ENCODE measurements at places on chromosomes 3 and 15.

DNA sequence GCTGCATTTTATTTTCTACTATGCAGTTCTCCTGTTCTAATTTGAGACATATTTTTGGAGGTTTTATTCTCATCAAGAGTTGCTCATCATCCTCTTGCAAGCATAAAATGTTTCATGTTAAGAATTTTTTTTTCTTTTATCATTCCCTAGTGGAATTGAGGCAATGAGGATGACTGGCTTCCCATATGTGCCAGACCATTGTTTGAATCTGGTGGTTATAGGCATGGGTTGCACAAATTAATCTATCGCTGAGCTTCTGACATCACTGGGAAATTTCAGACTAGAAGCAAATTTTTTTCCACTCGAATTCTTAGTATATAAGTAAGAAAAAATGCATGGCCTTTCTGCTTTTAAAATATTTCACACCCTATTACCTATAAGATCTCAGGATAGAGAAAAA lies 279.1 kb upstream of the PLSCR5 start:
- H3K27me3 ChIP-seq, result no peaks in the 10 kb centered on the region
- H3K4me1 ChIP-seq, result no peaks in the 10 kb centered on the region
- DNase-seq, result no peak
- no peaks in the 10 kb centered on the region for H3K36me3 ChIP-seq
- H3K27ac ChIP-seq, result no peak overlapping the region

- no peak for DNase-seq
- H3K36me3 ChIP-seq, result no peaks in the 10 kb centered on the region
- H3K27ac ChIP-seq, result no peak overlapping the region
- H3K4me1 ChIP-seq, result no peaks in the 10 kb centered on the region
- peaks cover 18% of the 10 kb centered on the region for H3K27me3 ChIP-seq
These were observed 12.3 kb downstream of the CA12 start for GRCh38 chr15:63369296-63369695.

- peaks cover 3% of the 10 kb centered on the region for H3K36me3 ChIP-seq
- no peak for DNase-seq
- peaks cover 28% of the 10 kb centered on the region for H3K4me1 ChIP-seq
- no peak overlapping the region for H3K27ac ChIP-seq
- no peak overlapping the region for H3K4me3 ChIP-seq
These were observed 443.2 kb upstream of the TBL1XR1 start for GRCh38 chr3:177640319-177640965.

DNA sequence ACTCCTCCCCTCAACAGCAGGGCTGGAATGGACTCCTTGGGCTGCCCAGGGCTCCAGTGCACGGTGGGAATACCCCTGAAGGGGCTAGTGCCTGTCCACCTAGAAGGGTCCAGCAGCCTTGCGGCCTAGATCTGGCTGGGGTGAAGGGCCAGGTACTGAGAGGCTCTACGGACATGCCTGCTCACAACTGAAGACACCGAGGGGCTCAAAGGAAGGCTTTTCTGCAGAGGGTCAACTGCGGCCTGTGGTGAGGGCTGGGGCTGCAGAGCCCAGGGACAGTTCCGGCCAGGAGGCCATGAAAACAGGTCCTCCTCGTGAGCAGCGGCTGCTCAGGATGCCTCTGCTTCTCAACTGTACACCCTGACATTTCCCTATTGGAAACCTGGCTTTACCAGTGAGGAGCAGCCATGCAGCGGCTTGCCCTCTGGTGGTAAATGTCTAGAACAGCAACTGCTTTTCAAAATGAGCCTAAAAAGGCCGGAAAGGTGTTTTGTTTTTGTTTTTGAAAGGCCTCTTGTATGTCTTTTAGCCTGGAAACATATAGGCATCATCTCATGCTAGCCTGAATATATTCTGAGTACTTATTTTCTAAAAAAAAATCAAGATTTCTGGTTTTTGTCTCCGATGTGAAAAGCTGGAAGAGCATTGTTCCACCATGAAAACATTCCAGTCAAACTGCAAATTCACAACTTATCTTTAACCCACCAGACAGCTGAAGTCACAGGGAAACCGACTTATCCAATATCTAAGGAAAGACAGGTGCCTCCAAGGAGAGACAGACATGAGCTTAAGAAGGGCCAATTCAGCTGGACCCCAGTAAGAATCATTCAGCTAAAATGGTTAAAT lies 163.4 kb downstream of the KLF13 start:
- H3K36me3 ChIP-seq, result peaks cover 5% of the 10 kb centered on the region
- DNase-seq, result peak; percentile 52
- H3K4me1 ChIP-seq, result peaks cover 43% of the 10 kb centered on the region
- H3K4me3 ChIP-seq, result no peak overlapping the region

- peak; percentile 75 for DNase-seq
- H3K4me1 ChIP-seq, result no peaks in the 10 kb centered on the region
- H3K4me3 ChIP-seq, result no peak overlapping the region
- no peaks in the 10 kb centered on the region for H3K36me3 ChIP-seq
- H3K27ac ChIP-seq, result no peak overlapping the region
- no peaks in the 10 kb centered on the region for H3K27me3 ChIP-seq
These were observed 154.4 kb upstream of the SGO1 start for GRCh38 chr3:20340324-20340928.

- DNase-seq, result no peak
- no peaks in the 10 kb centered on the region for H3K4me1 ChIP-seq
- H3K27me3 ChIP-seq, result no peaks in the 10 kb centered on the region
- no peak overlapping the region for H3K4me3 ChIP-seq
These were observed 54.7 kb upstream of the TRAK1 start for GRCh38 chr3:42036483-42036823.

DNA sequence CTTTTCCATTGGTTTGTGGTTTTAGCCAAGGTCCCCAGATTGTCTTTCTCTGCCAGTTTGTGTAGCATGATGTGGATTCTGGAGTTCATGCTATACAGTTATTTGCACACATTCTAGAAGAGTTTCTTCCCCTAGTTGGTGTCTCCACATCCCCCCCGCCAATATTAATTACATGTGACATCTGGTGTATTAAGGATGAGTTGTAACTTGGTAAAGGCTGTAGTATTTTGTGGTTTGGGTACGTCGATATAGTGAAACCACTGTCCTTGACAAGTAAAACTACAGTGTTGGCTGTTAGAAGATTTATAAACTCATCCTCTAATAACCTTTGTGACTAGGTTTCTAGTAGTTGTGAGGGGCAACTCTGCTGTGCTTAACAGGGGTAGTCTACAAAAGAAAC lies 23.7 kb upstream of the P4HTM start:
- H3K27ac ChIP-seq, result no peak overlapping the region
- H3K4me1 ChIP-seq, result no peaks in the 10 kb centered on the region
- H3K36me3 ChIP-seq, result peaks cover 39% of the 10 kb centered on the region
- H3K4me3 ChIP-seq, result no peak overlapping the region
- DNase-seq, result no peak

DNA sequence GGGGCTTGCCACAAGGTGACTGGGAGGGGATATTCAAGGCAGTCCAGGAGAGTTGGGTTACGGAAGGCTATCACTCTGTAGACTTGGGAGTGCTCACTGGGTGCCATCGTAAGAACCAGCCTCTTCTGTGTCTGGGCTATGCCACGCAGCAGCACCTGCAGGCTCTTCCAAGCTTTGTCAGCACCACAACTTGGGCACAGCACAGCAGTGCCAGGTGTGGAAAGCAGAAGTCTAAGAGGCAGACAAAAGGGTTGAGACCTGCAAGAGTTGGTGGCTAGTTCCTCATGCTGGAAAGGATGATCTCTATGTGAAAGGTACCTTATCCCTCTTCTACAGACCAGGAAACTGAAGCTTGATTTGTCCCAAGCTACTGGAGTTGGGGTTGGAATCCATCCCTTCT lies 15.8 kb downstream of the CX3CR1 start:
- H3K4me3 ChIP-seq, result no peak overlapping the region
- peaks cover 50% of the 10 kb centered on the region for H3K4me1 ChIP-seq
- H3K36me3 ChIP-seq, result peaks cover 6% of the 10 kb centered on the region
- H3K27ac ChIP-seq, result no peak overlapping the region

DNA sequence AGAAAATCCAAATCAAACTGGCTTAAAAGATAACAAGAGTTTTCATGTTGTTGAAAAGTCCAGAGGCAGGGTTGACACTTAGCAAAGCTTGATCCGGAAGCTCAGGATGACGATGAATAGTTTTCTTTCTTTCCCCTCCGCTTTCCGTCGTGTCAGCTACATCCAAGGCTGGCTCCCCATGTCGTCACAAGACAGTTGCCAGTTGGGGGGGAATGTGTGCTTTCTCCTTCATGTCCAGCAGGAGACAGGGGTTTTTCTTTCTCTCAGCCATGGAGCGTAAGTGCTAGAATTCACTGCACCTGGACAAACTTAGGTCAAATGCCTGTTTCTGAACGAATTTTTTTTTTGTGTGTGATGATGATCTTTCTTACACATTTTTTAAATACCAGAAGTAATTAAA lies 273.8 kb upstream of the RGMA start:
- no peak overlapping the region for H3K27ac ChIP-seq
- no peak overlapping the region for H3K4me3 ChIP-seq
- peaks cover 4% of the 10 kb centered on the region for H3K27me3 ChIP-seq
- DNase-seq, result no peak

All from activated naive CD4-positive, alpha-beta T cell treated with anti-CD3 and anti-CD28 coated beads, Interleukin-2, amount 10 ng/mL, durations not matched to agents 7 days and 5 days (primary cell).